ENCODE measurements at places on chromosomes 5 and 9.

- no peak for DNase-seq
Observed at GRCh38 chr5:176793736-176794135, 16.6 kb upstream of the UNC5A start.

DNA sequence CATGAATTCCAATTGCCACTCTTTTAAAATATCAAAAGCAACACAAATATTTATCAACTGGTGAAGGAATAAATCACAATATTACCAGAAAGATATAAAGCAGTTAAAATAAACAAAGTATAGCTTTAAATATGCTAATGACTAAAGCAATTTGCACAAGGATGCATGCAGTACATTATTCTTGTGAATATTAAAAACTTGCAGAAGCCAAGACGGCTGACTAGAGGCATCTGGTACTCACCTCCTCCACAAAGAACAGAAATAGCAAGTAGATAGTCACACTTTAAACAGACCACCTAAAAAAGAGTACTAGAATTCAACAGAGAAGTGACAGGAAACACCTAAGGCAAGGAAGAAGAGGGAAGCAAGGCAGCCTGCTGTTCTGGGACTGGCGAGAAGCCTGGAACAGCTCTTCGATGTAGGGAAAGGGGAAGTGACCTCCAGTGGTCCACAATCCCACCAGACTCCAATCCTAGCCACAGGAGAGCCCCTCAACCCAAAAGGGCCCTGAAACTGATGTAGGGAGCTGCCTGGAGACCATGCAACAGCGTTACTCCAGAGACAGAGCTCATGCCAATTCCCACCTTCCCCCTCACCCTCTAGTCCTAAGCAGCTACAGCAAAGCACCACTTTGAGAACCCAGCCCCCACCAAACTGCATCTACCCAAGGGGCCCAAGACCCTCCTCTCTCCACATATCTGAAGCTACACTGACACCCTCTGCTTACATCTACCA lies 86.3 kb downstream of the LPAR1 start:
- DNase-seq: no peak

DNA sequence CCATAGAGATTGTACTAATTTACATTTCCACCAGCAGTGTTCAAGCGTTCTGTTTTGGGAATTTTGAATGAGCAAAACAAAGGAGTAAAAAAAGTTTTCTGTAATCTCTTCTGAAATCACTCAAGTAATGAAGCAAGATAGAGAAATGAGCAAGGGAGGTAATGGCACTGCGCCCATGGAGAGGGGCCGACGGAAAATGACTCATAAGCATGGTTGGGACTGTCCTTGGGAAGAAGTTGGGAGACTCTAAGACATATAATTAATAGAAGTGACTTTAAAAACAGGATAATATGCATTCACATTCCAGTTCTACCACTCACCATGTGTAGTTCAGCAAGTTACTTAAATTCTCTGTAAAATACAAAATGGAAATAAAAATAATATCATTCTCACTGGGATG lies 62.5 kb upstream of the C5orf46 start:
- no peak for DNase-seq

GRCh38 chr9:69532396-69532795 lies 139.8 kb downstream of the APBA1 start:
- no peak for DNase-seq

DNA sequence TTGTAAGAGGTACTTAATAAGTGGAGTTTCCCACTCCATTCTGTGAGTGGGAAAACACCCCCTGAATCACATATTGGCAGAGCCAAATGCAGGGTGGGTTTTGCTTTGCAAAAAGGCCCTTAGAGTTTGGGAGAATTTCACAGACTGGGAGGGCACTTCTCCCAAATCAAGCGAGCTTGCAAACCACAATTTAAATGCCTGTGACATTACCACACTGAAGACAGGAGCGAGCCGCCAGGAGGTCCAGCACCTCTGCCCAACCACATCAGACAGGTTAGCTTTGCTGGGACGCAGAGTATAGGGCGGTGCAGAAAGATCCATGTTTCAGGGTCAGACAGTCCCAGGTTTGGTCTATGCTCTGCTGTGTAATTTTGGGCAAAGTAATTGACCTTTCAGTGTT lies 2.3 kb downstream of the ALAD start:
- no peak for DNase-seq

DNA sequence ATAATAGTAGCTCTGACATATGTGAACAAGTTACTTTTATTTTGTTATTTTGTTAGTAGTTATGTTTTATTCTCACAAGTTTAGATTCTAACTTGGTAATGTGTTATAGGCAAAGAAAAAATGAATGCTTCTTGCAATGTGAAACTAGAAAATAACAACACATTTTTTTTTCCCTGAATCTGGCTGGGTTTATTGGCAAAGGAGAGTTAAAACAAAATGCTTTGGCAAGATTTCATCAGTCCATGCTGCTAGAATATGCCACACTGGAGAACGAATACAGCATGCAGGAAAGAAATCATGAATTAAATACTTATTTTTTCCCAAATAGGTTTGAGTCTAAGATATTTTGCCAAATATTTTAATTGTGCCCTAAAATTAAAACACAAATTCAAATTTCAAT lies 1048.1 kb upstream of the ACO1 start:
- DNase-seq: no peak

GRCh38 chr5:76099286-76099702 lies 16.1 kb downstream of the SV2C start:
- no peak for DNase-seq

DNA sequence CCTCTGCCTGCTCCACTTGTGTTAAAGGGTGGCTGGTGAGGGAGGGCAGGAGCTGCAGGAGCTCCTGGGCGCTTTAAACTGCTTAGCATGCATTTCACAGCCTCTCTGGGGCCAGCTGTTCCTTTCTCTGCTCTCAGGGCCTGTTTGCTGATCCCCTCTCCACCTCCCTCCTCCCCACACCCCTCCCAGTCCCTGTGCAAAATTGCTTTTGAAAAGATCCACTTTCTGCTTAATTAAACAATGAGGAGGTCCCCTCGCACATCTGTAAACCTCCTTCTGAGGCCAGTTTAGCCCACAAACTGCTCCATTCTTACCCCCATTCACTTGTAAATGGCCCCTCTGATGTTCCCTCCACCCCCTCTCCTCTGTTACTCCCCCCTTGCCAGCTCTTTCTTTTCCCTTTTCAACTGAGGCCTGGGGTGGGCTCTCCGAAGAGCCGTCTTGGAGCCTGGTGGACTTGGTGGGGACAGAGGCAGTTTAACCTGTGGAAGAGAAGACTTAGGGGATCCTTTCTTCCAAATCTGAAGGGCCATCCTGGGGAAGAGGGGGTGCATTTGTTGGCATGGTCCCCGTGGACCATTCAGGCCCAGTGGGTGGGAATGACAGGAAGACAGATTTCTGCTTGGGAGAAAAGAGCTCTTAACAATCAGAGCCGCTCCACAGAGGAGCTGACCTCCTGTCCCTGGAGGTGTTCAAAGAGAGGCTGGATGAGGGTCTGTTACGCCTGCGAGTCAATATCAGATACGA lies 12.0 kb downstream of the URM1 start:
- DNase-seq: no peak

GRCh38 chr9:128190013-128190412 lies 1.4 kb downstream of the CIZ1 start:
- no peak for DNase-seq

DNA sequence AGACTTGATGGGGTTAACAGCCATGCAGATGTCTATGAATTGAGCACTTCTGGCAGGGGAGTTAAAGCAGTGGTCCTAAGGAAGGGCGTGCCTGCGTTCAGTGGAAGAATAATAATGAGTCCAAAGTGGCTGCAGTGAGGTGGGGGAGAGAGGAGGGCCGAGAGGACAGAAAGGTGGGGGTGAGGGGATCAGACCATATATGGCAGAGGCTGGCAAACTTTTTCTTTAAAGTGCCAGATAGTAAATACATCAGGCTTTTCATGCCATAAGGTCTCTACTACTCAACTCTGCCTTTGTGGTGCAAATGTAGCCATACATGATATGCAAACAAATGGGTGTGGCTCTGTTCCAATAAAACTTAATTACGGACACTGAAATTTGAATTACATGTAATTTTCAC lies 77.1 kb downstream of the STRBP start:
- DNase-seq: no peak

Measured in epithelial cell of prostate (primary cell).